ENCODE measurements at places on chromosomes 5 and 9.

GRCh38 chr5:61052882-61053281, 107.9 kb downstream of the NDUFAF2 start:
- DNase-seq = peak; percentile 41

- no peak for DNase-seq
Observed at GRCh38 chr5:148408092-148408491, 24.3 kb downstream of the FBXO38 start.

GRCh38 chr5:159005062-159005461, 94.7 kb downstream of the EBF1 start:
- DNase-seq = no peak

- DNase-seq = no peak
Observed at GRCh38 chr9:127444283-127444920, 6.8 kb downstream of the RPL12 start.

DNA sequence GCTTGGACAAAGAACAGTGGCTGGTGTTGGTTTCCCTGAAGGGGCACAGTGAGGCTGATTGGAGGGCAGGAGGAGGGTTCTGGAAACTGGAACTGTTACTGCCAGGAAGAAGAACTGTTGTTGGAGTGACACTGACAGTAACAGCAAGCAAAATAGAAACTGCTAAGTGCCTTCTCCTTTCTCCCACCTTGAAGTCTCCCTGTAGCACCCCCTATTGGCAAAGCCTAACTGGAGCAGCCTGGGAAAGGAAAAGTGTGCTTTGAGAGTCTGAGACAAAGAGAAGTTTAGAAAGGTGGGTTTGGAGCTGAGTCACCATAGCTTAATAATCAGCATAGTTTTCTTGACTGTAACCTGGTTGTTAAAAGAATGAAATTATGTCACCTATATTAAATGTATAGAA, 2.5 kb upstream of the TMEM174 start:
- DNase-seq = no peak

DNA sequence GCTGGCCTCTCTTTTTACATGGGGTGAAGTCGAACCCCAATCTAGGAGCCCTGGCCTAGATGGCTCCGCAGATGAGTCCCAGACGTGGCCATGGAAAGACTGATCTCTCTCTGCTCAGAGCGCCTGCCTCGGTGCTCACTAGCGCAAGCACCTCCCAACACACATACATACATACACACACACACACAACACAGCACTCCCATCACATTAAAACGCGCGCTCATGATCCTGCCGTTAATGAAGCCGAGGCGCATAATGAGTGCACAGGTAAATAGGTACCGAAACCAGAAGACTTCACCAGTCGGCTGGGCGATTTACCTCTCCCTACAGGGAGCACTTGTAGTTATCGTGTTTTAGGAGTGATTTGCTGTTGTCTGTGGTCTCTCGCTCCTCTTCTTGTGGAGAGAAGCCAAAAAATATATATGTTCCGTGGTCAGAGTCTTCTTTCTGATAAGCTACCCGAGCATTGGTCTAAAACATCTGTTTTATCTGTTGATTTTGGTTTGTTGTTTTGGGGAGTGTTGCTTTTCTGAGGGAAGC, 207.7 kb downstream of the MEF2C start:
- no peak for DNase-seq

GRCh38 chr5:179355976-179356974, 11.0 kb upstream of the ADAMTS2 start:
- DNase-seq = no peak

DNA sequence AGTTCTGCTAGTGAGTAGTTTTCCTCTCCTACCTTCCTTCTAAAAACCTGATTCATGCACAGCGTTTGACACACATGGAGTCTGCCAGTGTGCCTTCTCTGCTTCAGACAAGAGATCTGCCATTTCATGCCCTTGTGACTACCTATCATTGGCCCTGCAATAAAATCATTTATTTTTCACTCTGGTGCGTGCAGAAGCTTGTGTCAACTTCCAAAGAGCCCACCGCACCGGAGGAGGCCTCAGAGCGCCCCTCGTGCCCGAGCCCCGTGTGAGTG, 13.7 kb downstream of the HNRNPH1 start:
- DNase-seq = no peak

DNA sequence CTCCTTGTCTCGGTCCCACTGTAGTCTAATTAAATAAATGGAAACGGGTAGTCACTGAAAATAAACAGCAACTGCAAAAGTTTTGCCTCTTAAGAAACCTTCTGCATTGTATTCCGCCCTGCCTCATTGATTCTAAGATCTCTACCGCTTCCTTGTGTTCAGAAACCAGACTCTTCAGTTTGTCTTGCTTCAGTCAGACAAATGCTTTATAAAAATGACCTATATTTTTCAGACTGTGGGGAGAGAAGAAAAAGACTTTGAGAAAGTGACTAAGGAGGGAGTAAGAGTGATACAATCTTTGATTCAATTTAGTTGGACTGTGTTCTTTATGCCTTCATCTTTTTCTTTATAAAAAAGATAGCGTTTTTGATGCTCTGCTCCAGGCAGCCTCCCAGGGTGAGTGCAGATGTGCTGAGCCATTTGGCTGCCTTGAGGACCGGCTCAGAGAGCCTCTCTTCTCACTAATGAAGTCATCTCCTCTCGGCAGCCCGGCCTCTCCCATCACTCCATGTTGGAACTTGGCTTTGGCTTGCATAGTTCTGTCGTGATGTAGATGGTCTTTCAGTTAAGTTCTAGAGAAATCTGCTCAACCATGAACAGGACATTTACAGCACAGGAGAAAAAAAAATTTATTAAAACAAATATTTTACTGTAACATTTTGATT, 4.0 kb upstream of the VCAN start:
- DNase-seq = no peak

DNA sequence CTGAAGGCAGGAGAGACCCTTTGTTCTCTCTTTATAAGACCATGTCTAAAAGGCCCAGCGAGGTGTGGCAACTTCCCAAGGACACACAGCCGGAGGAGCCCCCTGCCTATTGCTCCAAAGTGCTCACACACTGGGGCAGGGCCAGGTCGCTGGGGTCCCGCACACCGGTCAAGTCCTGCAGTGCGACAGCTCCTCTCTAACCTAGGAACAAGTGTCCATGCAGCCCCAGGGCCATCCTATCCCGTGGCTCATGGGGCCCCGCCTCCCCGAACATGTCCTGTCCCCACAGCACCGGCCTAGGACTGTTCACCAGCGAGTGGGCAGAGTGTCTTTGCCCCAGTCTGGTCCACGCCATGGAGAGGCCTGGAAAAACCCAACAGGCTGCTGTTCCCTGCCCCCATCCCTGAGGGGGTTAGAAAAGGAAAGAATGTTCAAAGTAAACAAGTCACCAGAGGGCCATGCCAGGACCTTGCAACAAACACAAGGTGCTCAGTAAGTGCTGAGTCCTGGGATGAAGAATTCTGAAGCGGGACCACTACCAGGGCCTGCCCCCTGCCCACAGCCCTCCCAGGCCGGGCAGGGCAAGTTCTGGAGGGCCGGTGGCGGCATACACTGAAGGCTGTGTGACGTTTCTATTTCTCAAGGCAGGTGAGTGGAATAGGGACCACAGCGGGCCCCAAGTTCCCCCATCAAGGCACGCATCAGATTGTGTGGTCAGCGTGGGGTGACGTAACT, 938 bp downstream of the NINJ1 start:
- DNase-seq = no peak

DNA sequence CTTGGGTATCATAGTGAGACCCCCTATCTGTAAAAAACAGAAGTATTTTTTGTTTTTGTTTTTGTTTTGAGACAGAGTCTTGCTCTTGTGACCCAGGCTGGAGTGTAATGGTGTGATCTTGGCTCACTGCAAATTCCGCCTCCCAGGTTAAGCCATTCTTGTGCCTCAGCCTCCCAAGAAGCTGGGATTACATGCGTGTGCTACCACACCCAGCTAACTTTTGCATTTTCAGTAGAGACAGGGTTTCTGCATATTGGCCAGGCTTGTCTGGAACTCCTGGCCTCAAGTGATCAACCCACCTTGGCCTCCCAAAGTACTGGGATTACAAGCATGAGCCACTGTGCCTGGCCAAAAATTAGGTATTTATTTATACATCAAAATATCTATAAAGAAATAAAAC, 10.2 kb upstream of the CCDC171 start:
- DNase-seq = no peak

Data from HTR-8/SVneo (cell line).